ENCODE measurements at places on chromosomes 12 and 14.

GRCh38 chr14:68634332-68634731 lies 158.5 kb downstream of the ZFP36L1 start:
- no peak for DNase-seq

GRCh38 chr14:71212683-71213107 lies 305.4 kb downstream of the PCNX1 start:
- no peak for DNase-seq

DNA sequence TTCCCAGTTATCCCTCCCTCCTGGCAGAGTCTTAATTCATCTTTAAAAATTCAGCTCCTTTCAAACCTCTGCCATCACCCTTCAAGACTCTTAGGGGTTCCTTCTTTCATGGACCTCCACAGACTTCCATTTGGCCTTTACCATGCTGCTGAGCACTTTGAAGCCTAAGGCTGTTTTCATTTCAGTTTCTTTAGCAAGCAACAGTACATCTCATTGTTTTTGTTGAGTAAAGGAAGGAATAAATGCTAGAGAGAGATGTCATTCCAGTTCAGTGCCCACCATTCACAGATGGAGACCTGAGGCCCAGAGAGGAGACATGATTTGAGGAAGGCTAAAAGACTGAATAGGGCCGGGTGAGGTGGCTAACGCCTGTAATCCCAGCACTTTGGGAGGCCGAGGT lies 1.3 kb upstream of the GAS2L3 start:
- no peak for DNase-seq

GRCh38 chr14:95876761-95877538 lies at the start of gene TUNAR:
TUNAR (plus strand) TSS chr14:95876832.
- no peak for DNase-seq

- no peak for DNase-seq
Measured at GRCh38 chr12:86748894-86749293, 492.7 kb upstream of the MGAT4C start.

- no peak for DNase-seq
Measured at GRCh38 chr14:71541271-71541670, 391.0 kb upstream of the RGS6 start.

- no peak for DNase-seq
Measured at GRCh38 chr12:20510811-20511210, 142.5 kb downstream of the PDE3A start.

- no peak for DNase-seq
Measured at GRCh38 chr14:91009501-91010152, 50.8 kb downstream of the RPS6KA5 start.
